ENCODE measurements at places on chromosomes 5 and 9. TPM values are rescaled to one million over a fixed set of nuclear protein-coding genes. Genes with fewer than 3 reads are reported as not detected.

Gene TLX3
- not detected for total RNA-seq

Gene NR5A1
- total RNA-seq = not detected

Gene LCP2
- total RNA-seq = 351 TPM

Gene TLR4
- total RNA-seq = 0.07 TPM

Gene SLC46A2
- not detected for total RNA-seq

Gene RAI14
- total RNA-seq = 0.12 TPM

- no peak for DNase-seq
- H3K4me1 ChIP-seq = peaks cover 58% of the 10 kb centered on the region
- H3K4me3 ChIP-seq = peak overlapping the region; percentile 55
- H3K27me3 ChIP-seq = no peaks in the 10 kb centered on the region
- peak overlapping the region; percentile 91 for H3K27ac ChIP-seq
Measured at GRCh38 chr5:177445917-177446199, 756 bp upstream of the PRR7 start.

- no peak overlapping the region for H3K4me3 ChIP-seq
- no peaks in the 10 kb centered on the region for H3K27me3 ChIP-seq
- no peak for DNase-seq
- no peaks in the 10 kb centered on the region for H3K4me1 ChIP-seq
Measured at GRCh38 chr5:166341740-166342337, 1949.6 kb upstream of the WWC1 start.

- peaks cover 1% of the 10 kb centered on the region for H3K27me3 ChIP-seq
- no peaks in the 10 kb centered on the region for H3K4me1 ChIP-seq
- DNase-seq = no peak
- no peak overlapping the region for H3K27ac ChIP-seq
- no peaks in the 10 kb centered on the region for H3K36me3 ChIP-seq
Measured at GRCh38 chr5:169213479-169213878, 87.5 kb downstream of the SLIT3 start.

DNA sequence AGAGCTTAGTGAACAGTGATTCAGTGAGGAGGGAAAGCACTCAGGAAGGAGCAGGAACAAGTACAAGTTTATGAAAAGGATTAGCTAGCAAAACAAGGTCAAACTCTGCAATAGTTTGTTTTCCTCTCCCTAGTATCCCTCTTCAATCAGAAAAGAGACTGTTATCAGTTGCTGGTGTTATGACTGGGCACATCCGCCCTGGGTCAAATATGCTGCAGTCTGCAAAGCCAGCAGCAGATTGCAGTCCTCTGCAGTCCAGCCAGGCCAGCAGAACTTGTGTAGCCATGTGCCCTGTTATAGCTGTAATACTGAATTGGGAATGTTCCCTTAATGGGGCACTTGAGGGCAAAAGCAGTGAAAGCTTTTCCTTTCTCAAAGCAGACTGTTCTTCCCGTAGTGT is 12.0 kb downstream of the PCDHAC2 start:
- no peak overlapping the region for H3K27ac ChIP-seq
- H3K27me3 ChIP-seq = no peaks in the 10 kb centered on the region
- H3K4me1 ChIP-seq = no peaks in the 10 kb centered on the region
- no peak overlapping the region for H3K4me3 ChIP-seq
- no peaks in the 10 kb centered on the region for H3K36me3 ChIP-seq
- no peak for DNase-seq

GRCh38 chr5:6636293-6636692 is 3.1 kb downstream of the SRD5A1 start:
- H3K4me1 ChIP-seq = peaks cover 25% of the 10 kb centered on the region
- H3K36me3 ChIP-seq = peaks cover 2% of the 10 kb centered on the region
- H3K4me3 ChIP-seq = no peak overlapping the region
- no peaks in the 10 kb centered on the region for H3K27me3 ChIP-seq
- no peak for DNase-seq

GRCh38 chr5:136191304-136192014 is 1.5 kb downstream of the SMIM32 start:
- no peaks in the 10 kb centered on the region for H3K36me3 ChIP-seq
- no peak overlapping the region for H3K27ac ChIP-seq
- no peak overlapping the region for H3K4me3 ChIP-seq
- no peak for DNase-seq
- peaks cover 2% of the 10 kb centered on the region for H3K27me3 ChIP-seq

DNA sequence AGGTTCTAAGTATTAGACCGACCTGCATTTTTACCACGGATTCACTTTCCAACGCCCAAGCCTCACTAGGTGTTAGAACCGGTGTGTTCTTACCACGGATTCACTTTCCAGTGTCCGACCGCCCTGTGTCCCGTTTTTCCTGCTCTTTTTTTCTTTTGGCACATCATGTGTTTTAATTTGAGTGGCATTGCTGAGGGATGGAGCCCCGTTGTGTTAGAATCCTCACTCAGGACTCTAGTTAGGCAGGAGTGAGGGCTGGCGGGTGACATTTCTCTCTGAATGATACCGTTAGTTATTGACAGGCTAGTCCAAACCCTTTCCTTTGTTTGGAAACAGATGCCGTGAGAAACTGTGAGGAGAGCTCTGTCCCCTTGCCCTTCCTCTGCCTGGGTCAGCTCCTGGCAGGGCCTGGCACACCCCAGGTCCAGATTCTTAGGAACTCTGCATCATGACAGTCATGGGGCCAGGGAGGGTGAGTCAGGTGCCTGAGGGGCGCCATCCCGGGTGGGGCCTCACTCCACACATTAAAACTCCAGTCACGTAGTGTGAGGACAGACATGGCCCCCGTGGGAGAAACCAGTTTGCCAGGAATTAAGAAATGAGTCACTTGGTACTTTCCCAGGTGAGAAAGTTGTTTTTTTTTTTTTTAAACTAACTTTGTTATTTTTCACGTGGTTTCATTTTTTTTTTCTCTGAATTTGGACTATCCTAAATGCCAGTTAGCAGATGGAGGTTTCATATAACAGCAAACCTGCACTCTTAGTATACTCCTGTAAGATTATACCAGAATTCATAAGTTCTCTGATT is 15.8 kb downstream of the EXOC3 start:
- peaks cover 3% of the 10 kb centered on the region for H3K4me1 ChIP-seq
- H3K36me3 ChIP-seq = peaks cover 76% of the 10 kb centered on the region
- H3K27me3 ChIP-seq = no peaks in the 10 kb centered on the region
- no peak for DNase-seq
- H3K27ac ChIP-seq = no peak overlapping the region

DNA sequence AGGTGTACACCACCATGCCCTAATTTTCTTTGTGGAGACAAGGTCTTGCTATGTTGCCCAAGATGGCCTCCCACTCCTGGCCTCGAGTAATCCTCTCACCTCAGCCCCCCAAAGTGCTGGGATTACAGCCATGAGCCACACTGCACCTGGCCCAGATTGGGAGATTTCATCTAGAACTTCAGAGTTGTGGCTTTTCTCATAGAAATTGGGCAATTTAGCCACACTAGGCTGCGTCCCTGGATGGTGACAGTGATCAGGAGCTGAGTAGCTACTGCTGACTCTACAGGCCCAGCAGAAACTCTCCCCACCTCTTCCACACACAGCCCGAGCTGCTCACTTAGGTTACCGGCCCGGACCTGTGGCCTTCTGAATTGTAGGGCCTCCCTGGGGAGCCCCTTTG is 7.7 kb downstream of the PFN3 start:
- no peak for DNase-seq
- no peaks in the 10 kb centered on the region for H3K27me3 ChIP-seq
- no peak overlapping the region for H3K4me3 ChIP-seq
- H3K36me3 ChIP-seq = no peaks in the 10 kb centered on the region

DNA sequence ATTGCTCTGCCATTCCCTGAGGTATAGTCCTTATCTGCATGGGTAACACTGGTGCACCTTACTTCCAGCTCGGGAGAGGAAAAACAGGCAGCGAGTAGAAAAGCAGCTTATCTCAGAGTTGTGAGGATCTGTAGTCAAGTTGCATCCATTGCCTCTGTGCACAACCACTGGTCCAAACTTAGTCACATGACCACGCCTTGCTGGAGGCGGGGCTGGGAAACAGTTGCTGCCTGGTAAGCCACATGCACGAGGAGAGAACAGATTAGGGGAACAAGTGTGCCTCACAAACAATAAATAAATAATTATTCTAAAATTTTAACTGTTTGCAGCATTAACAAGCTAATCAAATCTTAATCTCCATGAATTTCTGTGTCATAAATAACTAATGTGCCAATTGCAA is 18.6 kb downstream of the ZNF622 start:
- no peak for DNase-seq
- no peaks in the 10 kb centered on the region for H3K27me3 ChIP-seq
- no peak overlapping the region for H3K4me3 ChIP-seq
- H3K27ac ChIP-seq = no peak overlapping the region
- H3K36me3 ChIP-seq = peaks cover 38% of the 10 kb centered on the region
- H3K4me1 ChIP-seq = no peaks in the 10 kb centered on the region

DNA sequence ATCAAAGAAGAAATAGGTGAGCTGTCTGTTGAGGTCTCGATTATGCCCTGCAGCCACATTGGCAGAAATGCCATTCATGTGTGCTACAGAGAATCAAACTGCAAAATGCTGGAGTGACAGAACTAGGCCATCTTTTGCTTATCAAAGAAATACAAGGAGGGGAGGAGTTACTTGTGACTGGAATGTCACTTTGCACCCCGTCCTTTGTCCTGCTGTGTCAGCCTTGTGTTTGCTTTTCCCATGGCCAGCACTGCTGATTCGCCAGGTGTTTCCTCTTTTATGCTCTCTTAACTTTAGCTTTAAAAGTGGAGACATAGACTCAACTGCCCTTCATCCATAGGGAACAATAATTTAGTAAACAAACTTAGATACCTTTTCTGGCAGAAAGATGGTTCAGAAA is 54.3 kb downstream of the SLC46A2 start:
- H3K27me3 ChIP-seq = no peaks in the 10 kb centered on the region
- no peak overlapping the region for H3K27ac ChIP-seq
- H3K4me1 ChIP-seq = no peaks in the 10 kb centered on the region
- H3K4me3 ChIP-seq = no peak overlapping the region
- H3K36me3 ChIP-seq = peaks cover 32% of the 10 kb centered on the region

GRCh38 chr5:113059232-113060040 is 82.8 kb downstream of the DCP2 start:
- no peaks in the 10 kb centered on the region for H3K27me3 ChIP-seq
- H3K4me3 ChIP-seq = no peak overlapping the region
- H3K27ac ChIP-seq = no peak overlapping the region
- no peak for DNase-seq
- H3K4me1 ChIP-seq = peaks cover 19% of the 10 kb centered on the region

DNA sequence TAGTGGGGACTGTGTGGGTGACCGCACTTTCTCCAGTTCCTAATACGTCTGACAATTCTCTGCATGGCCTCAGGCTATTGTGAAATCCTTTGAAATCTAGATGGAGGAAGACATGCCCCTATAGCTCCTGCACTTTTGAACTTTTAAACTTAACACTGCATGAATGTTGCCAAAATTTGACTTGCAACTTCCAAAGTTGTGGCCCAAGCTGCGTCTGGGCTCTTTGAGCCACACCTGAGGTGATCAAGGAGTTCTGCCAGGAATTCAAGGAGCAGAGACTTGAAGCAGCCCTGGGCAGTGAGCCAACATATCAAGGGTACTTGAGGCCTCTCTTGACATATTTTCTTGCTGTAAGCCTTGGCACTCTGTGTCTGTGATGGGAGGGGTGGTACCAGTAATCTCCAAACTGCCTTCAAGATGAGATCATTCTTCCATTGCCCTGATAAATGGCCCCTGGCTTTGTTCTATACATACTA is 1336.1 kb upstream of the CDH9 start:
- DNase-seq = no peak
- H3K36me3 ChIP-seq = no peaks in the 10 kb centered on the region
- no peaks in the 10 kb centered on the region for H3K27me3 ChIP-seq
- H3K4me1 ChIP-seq = no peaks in the 10 kb centered on the region

- H3K36me3 ChIP-seq = peaks cover 43% of the 10 kb centered on the region
- H3K4me1 ChIP-seq = peaks cover 10% of the 10 kb centered on the region
- no peak for DNase-seq
Measured at GRCh38 chr9:77725046-77725694, 77.0 kb upstream of the GNA14 start.

GRCh38 chr5:164748861-164749260 is 1243.4 kb downstream of the MAT2B start:
- DNase-seq = no peak
- H3K36me3 ChIP-seq = no peaks in the 10 kb centered on the region
- H3K27ac ChIP-seq = no peak overlapping the region
- no peak overlapping the region for H3K4me3 ChIP-seq

DNA sequence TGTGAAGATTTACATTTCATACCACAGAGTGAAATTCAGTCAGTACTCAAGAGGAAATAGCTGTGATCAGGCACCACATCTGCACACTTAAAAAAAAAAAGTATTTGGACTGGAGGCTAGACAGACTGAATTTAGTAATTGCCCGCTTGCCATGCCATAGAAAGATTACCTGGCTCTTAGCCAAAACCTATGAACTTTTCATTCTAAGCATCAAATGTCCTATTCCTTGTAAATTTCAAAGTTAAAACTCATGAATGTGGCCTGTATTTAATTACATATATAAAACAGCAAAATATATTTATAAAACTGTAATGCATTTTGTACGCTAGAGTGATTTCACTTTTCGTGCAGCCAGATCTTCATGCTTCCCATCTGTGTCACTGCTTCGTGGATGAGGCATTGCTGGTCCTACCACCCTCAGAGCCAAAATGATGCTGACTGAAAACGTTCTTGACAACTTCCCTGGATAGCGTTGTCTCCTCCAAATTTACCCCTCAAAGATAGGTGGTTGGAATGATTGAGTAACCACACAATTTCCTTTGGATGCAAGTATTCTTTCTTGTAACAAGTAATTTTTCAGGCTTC is 447.9 kb upstream of the SGCD start:
- no peak overlapping the region for H3K27ac ChIP-seq
- H3K4me1 ChIP-seq = no peaks in the 10 kb centered on the region
- H3K4me3 ChIP-seq = no peak overlapping the region

GRCh38 chr9:99823681-99824377 is 2.1 kb downstream of the NR4A3 start:
- H3K27ac ChIP-seq = no peak overlapping the region
- peaks cover 2% of the 10 kb centered on the region for H3K27me3 ChIP-seq
- peak; percentile 42 for DNase-seq
- H3K36me3 ChIP-seq = no peaks in the 10 kb centered on the region
- peaks cover 50% of the 10 kb centered on the region for H3K4me1 ChIP-seq
- peak overlapping the region; percentile 93 for H3K4me3 ChIP-seq

All from CD4-positive, CD25-positive, alpha-beta regulatory T cell (primary cell).